KG1 (cell line): ENCODE measurements at places on chromosomes 13 and 19.

DNA sequence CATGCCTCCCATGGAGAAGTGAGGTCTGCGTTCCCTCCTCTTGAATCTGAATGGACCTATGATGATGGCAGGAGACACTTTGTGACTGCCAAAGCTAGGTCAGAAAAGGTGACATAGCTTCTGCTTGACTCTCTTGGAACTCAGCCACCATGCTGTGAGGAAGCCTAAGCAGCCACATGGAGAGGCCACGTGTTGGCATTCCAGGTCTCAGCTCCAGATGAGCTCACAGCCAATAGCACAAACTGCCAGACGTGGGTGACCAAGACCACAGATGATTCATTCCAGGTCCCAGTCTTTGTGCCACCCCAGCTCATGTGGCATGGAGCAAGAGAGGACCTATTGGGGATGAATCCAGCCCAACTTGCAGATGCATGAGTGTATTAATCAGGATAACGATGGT, 8.7 kb upstream of the GGACT start:
- no peak for DNase-seq

- no peak for DNase-seq
Observed at GRCh38 chr13:47846886-47847285, 154.2 kb downstream of the SUCLA2 start.

- DNase-seq: no peak
Observed at GRCh38 chr13:100336795-100337516, 248.1 kb downstream of the PCCA start.

DNA sequence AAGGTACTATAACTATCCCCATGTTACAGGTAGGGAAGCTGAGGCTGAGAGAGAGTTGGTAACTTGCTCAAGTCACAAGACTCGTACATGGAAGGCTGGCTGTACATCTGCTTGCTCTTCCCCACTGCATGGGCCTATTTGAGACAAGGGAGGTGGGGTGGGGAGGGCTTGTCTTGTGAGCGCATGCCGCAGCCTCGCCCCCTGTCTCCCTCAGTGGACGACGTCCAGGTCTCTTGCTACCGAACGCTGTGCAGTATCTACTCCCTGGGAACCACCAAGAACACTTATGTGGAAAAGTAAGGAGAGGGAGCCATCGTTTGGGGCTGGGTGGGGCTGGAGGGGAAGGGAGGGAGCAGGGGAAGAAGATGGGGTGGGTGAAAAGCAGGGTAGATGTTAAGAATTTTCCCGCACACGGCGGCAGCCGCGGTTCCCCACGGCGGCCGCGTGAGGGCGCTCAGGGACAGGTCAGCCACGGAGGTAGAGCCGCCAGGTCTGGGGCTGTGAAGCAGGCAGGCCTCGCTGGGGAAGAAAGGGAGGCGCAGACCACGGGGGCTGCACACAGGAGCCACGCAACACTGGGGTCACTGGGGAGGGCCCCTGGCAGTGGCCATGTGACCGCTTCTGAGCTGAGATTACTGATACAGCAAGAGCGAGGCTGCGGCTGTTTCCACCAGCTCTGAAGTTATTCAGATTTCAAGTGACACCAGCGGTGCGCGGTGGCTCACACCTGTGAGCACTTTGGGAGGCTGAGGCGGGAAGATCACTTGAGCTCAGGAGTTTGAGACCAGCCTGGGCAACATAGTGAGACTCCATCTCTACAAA, 81.5 kb downstream of the RYR1 start:
- DNase-seq: peak; percentile 24

GRCh38 chr19:1470055-1470304, 9.0 kb downstream of the C19orf25 start:
- DNase-seq: no peak

DNA sequence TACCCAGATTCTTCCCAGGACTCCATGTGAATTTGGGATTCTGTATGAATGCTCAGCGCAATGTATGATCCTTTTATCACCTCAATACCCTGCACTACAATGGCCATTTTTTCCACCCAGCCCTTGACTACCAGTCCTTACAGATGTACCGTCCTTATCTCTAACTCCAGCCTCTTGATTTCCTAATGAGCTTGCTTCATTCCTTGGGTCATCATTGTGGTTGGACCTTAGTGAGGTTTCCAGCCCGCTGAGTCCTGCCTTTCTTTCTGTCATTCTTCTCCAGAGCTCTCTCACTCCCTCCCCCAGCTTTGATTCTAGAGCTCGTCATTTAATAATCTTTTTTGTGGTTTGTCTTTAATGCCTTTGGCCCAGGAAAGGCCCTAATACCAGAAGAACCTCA, 438.5 kb downstream of the ZNF536 start:
- no peak for DNase-seq

DNA sequence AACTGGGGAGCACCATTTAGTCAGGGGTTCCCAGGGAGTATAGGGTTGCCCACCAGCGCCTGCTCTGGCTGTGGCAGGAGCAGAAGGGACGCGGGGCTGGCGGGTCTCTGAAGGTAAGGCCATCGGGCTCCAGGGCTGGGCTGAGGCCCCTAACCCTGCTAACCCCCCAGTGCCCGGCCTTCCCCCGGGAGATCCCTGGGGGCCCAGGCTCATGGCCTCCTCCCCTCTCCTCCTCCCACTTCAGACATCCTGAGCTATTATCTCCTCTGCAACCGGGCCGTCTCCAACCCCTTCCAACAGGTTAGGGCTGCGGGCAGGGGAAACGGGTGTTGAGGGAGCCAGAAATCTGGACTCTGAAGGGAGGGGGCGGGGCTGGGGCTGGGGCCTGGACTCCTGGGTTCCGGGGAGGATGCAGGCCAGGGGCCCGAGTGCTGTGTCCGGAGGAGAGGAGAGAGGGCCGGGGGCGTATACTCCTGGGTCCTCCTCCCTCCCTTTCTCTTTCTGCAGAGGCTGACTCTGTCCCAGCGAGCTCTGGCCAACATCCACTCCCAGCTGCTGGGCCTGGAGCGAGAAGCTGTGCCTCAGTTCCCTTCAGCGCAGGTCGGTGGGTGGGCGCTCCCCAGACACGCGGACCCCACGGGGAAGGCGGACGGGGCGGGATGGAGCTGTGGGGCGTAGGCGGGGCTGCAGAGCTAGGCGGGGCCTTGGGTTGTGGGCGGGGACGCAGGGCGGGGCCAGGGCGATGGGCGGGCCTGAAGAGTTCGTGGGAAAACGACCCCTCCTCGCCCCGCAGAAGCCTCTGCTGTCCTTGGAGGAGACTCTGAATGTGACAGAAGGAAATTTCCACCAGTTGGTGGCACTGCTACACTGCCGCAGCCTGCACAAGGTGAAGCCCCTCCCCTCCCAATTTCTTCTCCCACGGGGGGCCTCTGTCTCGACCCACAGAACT, 15.3 kb downstream of the TTYH1 start:
- no peak for DNase-seq

DNA sequence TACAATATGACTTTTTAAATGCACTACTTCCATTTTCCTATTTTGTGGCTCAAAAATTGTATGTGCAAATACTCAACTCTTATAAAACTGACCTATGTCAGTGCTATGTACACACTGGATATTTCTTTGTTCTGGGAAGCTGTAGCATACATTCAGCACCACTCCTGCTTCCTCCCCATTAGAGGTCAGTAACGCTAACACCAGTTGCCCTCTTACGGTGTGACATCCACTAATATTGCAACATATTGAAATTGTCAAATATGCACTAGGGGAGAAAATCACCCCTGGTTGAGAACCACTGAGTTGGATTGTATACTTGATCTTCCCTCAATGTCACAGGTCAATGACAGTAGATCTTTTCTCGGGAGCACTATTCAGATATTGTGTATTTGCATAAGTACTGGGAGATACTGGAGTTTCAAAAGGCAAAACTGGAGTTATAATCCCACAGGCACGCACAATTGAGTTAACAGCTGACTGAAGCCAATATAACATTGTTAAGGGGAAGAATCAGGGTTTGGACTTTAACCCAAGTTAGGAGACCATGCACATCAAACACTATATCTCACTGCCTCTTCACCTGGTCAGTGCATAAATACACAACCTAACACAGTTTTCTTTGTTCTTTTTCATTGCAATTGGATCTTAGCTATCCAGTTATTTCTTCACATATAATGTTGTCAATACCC, 1276.5 kb upstream of the MIR17HG start:
- DNase-seq: no peak

GRCh38 chr13:104170980-104171555, 1104.9 kb upstream of the SLC10A2 start:
- no peak for DNase-seq

- no peak for DNase-seq
Observed at GRCh38 chr19:4087787-4088679, 21.3 kb upstream of the ZBTB7A start.

GRCh38 chr19:41934849-41935374, 6.7 kb upstream of the ERFL start:
- peak; percentile 7 for DNase-seq

- DNase-seq: no peak
Observed at GRCh38 chr19:45834970-45835369, 19.9 kb upstream of the RSPH6A start.

GRCh38 chr19:17041976-17042375, 15.4 kb upstream of the CPAMD8 start:
- DNase-seq: no peak

- no peak for DNase-seq
Observed at GRCh38 chr13:93248627-93249047, 22.0 kb downstream of the GPC6 start.

DNA sequence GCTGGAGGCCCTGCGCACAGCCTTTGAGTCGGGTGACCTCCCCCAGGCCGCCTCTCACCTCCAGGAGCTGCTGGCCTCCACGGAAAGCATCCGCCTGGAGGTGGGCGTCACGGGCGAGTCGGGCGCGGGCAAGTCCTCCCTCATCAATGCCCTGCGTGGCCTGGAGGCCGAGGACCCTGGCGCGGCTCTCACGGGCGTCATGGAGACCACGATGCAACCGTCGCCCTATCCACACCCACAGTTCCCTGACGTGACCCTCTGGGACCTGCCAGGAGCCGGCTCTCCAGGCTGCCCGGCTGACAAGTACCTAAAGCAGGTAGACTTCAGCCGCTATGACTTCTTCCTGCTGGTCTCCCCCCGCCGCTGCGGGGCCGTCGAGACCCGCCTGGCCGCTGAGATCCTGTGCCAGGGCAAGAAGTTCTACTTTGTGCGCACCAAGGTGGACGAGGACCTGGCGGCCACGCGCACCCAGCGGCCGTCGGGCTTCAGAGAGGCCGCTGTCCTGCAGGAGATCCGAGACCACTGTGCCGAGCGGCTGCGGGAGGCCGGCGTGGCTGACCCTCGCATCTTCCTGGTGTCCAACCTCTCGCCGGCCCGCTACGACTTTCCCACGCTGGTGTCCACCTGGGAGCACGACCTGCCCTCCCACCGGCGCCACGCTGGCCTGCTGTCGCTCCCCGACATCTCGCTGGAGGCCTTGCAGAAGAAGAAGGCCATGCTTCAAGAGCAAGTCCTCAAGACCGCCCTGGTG, 2.9 kb downstream of the IRGC start:
- no peak for DNase-seq

DNA sequence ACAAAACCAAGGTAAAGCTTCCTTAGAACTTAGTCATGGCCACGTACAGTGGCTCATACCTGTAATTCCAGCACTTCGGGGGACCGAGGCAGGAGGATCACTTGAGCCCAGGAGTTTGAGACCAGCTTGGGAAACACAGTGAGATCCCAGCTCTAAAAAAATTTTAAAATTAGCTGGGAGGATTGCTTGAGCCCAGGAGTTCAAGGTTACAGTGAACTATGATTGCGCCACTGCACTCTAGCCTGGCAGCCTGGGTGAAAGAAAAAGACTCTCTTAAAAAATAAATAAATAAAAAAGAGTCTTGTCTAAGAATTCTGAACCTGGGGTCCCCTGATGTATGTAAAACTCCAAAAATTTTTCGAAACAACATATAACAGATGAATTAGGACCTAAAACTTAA, 34.9 kb downstream of the N4BP2L2 start:
- DNase-seq: no peak

DNA sequence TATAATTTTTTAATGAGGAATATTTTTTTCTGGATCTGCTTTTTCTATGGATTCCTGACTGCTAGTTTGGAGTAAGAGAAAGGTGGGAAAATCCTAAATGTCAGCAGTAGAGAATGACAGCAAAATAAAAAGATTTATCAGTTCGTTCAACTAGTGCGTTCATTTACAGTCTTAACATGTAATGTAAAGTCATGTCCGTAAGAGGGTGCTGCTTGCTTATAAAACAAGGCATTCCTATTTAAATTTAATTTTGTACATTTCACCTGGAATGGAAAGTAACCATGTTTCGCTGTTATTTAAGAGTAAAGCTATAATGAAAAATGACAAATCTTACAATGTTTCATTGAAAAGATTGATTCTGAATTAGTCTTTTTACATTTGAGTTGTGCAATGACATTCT, 76.6 kb downstream of the ZMYM2 start:
- no peak for DNase-seq

DNA sequence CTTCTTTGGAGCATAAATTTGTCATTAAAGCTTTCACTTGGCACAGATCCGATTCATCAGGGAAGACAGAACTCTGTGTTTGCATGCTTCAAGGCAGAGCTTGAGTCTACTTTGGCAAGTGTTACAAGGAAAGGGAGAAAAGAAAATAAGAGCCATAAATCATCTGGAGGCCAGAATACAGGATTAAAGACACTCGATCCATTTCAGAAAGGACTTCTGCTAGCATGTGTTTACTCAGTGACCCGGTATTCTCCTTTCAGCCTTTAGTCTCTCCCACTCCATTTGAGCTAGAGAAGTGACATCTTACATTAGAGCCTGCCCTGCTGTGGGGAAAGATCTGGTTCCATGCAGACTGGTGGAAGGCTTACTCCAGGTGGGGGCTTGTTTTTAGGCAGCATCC, 306.4 kb downstream of the KLF5 start:
- DNase-seq: no peak

GRCh38 chr13:42056146-42056545, 7.7 kb downstream of the DGKH start:
- DNase-seq: no peak

GRCh38 chr19:18253716-18254115, 20.5 kb downstream of the IQCN start:
- DNase-seq: no peak

- no peak for DNase-seq
Observed at GRCh38 chr13:30757026-30757742, 21.8 kb downstream of the ALOX5AP start.

DNA sequence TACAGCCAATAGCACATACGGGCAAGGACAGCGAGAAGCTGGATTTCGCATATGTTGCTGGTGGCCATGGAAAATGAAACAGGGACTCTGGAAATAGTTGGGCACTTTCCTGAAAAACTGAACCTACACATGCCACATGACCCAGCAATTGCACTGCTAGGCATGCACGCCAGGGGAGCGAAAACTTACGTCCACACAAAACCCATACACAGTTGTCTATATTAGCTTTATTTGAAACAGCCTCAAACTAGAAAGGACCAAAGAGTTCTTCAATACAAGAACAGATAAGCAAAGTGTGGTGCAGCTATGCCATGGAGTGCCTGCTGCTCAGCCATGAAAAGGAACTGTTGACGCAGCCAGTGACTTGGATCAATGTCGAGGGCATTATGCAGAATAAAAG, 7.3 kb upstream of the SPACA7 start:
- DNase-seq: no peak
